NCI-H1048 (cell line): ENCODE measurements at places on chromosomes 5 and 9.

DNA sequence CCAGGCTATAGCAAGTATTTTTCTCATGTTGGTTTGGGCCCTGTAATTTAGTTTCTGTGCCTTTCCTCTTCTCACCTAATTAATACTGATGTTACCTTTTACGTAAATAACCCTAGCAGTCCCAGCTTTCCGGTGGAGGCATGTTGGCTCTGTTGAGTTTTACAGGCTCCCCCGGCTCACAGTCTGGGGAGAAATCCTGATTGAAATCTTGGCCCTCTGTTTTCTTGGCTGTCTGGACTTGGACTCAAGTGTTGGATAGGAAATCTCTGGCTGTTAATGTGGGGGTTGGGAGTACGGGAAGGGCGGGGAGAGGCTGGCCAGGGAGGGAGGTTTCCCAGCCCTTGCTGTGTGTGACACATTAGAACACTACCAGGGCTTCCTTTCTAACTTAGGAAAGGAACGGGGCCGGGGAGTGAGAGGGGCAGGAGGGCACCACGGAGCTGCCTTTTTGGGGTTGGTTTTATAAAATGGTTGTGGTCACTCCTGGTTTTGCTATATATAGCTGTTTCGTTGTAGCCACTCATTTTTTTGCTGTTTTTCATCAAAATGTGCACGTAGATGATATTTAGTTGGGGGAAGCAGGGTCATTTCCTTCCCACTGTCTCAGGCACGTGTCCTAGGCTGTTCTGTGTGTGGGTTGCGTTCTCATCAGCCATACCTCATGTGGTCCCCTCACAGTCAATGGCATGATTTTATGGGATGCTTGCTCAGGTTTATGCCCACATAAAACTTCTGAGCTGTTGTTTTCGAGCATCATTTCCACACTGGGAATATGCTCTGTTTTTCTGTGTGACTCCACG, 11.0 kb downstream of the TRIO start:
- DNase-seq: no peak

DNA sequence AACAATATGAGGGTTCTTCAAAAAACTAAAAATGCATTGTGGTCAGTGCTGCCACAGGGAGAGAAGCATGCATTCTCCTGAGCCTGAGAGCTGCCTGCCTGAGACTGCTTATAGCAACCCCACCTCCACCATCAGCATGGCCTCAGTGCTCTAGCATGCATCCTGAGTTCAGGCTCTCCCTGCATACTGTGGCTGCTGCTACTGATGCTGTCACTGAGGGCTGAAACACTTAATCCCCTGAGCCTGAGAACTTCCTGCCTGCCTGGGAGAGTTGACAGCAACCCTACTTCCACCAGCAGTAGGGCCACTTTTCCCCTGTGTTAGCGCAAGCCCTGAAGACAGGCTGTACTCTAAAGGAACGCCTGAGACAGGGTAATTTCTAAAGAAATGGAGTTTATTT, 206.0 kb downstream of the FBXO4 start:
- DNase-seq: no peak

- no peak for DNase-seq
Observed at GRCh38 chr5:175059687-175060211, 335.4 kb downstream of the MSX2 start.

GRCh38 chr5:14557791-14558415, 23.7 kb upstream of the OTULINL start:
- no peak for DNase-seq
